C1 segment of cervical spinal cord (tissue), 14 donors: ENCODE measurements at places on chromosomes 16 and 17.

GRCh38 chr17:17741349-17742023, 60.2 kb downstream of the RAI1 start:
- peak; percentile 62 for DNase-seq

- peak; percentile 96 for DNase-seq
Observed at GRCh38 chr16:58499615-58500351, at the start of gene NDRG4. Gene NDRG4, plus strand, starts transcription at chr16:58500143. Its CDS starts 106 bp downstream, at chr16:58500249.

DNA sequence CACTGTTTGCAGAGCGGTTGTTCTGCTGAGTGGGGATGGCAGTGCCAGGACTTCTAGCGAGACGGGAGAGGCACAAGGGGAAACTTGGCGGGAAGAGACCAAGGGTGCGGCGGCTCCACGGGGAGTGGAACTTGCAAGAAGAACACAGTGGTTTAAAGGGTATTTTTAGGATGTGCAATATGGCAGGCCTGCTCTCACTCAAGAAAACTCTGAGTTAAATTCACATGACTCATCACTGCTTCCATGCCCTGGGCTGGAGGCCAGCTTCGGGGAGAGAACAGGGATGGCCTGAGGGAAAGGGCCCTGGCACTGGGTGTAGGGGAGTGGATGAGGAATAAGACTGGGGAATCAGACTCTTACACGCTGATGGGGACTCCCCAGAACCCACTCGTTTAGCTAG, 13.3 kb upstream of the CD300LD start:
- no peak for DNase-seq

- no peak for DNase-seq
Observed at GRCh38 chr16:6300523-6300922, 1032.1 kb upstream of the RBFOX1 start.

- DNase-seq = no peak
Observed at GRCh38 chr17:65218261-65218660, 81.1 kb downstream of the RGS9 start.

GRCh38 chr16:57634171-57634570, 5.7 kb downstream of the ADGRG1 start:
- no peak for DNase-seq

GRCh38 chr17:75024686-75025397, 12.4 kb downstream of the MRPL58 start:
- DNase-seq = no peak

GRCh38 chr17:8862213-8863056, 5.0 kb downstream of the PIK3R6 start:
- no peak for DNase-seq

DNA sequence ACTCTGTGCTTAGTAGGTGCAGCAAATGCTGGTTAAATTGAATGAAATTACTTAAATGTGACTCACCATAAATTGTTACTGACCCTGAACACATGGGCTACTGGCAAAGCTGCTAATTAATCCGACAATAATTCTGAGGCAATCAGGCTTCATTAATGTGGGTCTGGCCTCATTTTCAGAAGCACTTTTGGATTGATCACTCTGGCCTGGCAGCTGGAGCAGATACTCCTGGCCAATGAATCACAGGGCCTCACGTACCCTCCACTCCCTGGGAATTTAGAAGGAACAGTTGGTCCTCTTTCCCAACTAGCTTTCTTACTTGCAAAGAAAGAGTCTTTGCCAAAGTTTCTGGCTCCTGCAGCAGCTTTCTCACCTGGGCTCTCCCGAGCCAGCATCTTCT, 162.0 kb upstream of the ZKSCAN2 start:
- DNase-seq = no peak

DNA sequence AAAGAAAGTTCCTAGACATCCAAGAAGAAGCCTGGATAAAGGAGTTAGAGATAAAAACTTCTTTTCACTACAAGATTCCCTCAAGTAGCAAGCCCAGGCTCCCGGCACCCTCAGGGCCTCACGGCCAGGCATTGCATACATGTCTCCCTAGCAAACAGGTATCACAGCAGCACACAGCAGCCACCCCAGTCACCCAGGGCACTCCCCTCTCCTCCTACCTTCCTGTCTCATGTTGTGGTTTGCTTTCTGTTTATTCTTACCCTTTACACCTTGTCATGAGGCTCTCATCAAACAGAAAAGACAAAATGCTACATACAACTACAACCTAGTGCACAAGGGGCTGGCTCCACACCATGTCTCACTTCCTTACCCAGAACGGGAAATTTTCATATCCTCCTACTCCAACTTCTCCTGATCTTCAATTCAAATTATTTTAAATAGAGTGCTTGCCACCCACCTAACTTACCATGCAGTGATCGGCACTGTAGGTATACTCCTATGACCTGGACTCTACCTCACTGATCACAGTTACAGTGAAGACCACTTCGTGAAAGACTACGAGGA, 42.7 kb downstream of the XPO6 start:
- DNase-seq = no peak

- no peak for DNase-seq
Observed at GRCh38 chr17:77708936-77709335, 249.6 kb upstream of the TNRC6C start.
